ENCODE measurements at places on chromosomes 2 and 18.

DNA sequence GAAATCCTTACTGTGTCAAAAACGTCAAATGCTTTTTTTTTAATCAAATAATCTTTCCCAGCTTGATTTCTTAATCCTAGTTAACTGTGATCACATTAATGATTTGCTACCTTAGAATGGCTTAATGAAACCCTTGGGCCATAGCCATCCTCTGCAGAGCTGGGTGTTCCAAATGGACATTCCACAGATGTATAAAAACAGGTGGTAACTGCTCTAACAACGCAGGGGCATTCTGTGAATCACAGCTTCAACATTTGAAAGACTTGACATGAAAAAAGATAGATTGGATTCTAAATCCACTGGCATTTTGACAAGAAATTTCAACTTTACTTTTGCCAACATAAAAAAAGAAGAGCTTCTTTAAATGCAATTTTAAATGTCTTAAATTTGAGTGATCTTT lies 69.8 kb upstream of the RASGRP3 start:
- peak; percentile 48 for DNase-seq

DNA sequence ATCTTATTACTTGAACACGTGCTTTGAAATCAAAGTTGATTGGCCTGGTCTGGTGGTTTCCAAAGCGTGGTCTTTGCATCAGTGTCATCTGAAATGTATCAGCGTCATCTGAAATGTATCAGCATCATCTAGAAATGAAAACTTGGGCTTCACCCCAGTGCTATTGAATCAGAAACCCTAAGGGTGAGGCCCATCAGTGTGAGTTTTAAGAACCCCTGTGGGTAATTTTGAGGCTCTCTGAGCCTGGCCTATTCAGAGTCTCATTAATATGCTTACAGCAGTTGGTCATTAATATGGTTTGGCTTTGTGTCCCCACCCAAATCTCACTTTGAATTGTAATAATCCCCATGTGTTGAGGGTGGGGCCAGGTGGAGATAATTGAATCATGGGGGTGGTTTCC lies 85.2 kb downstream of the NYAP2 start:
- no peak for DNase-seq

GRCh38 chr18:1017227-1018058 lies 112.8 kb downstream of the ADCYAP1 start:
- DNase-seq, result no peak

GRCh38 chr18:70489986-70490933 lies 201.4 kb downstream of the SOCS6 start:
- DNase-seq, result peak; percentile 66

DNA sequence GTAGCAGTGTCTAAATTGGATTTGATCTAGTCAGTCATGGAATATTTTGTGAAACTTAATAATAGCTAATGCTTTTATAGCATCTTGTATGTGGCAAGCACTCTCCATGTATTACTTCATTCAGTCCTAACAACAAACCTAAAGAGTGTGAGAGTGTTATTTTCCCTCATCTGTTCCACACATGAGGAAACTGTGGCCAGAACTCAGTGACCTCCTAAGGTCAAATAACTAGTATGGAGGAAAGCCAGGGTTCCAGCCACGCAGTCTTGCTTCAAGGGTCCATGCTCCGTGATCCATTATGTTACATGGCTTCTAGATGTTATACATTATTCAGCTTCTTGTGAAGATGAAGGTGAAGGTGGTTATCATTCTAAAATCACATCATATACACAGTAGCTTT lies 45.5 kb downstream of the TWSG1 start:
- DNase-seq, result peak; percentile 65

DNA sequence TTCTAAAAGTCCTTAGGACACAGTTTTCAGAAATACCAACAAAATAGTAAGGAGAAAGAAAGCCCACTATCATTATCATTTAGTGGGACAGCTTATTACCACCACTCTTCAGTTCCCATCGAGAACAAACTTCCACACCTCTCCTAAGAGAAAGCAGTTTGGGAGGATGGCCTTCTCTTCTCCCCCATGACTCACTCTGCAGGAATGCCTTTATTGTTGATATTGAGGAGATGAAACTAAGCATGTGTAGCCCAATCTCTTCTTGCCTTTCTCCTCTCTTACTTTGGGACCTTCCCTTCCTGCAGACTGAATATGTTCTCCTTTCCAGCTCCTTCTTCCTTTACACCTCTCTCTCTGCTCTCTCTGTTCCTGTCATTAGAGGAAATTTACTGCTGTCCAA lies 30.0 kb upstream of the ERMN start:
- peak; percentile 4 for DNase-seq

- DNase-seq, result peak; percentile 51
These were observed 92.2 kb upstream of the ITGB6 start for GRCh38 chr2:160292225-160292624.

DNA sequence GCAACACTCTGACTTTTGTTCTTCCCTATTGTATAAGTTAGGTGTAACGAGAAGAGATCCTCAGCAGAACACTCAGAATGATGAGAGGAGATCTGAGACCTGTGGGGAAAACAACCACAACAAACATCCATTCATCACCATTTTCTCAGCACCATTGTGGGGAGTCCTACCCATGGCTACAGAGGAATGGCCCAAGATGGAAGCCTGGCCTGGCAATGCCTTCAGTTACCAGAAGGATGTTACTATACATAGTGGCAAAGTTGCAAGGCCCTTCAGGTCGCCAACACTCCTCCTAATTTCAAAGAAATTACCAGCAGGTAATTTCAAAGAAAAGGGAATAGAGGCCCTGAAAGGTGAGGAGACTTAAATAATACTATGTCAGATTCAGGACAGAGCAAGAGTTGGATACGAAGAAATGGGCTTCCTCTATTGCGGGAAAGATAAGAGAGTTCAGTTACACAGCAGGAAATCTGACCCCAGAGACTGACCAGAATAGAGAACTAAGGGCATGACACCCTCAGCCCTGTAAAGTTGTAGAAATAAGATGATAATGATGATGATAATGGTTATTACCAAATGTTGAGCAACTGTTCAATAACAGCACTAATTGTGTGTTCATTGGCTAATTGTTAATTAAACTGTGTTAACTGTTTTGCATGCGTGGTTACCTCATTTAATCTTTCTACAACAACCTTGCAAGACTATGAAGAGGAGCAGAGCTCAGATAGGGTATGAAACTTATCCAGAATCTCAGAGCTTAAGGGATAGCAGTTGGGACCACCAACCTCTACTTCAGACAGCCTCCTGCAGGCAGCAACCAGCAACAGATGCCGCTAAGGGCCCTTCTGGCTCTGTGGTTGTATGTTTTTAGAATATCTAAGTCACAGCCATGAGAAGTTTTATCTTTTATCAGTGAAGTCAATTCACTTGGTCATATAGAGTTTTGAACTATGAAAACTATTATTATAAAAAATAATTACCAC lies 37.5 kb downstream of the DHRS9 start:
- DNase-seq, result no peak

DNA sequence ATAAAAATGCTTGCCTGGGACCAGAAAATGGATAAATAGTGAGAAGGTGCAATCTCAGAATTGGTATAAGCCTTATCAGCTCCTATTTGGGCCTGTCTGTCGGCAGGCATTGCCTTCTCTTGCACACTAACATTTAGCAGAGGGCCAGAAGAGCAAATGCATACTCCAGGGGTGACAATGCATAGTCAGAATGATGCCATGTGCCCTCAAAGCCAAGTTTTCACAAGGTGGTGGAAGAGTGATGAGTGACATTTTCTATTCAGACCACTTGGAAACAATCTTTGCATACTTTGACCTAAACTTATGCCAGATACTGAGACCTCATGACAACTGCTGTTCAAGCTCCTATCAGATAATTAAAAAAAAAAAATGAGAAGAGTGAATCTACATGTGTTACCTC lies 276.3 kb downstream of the SETBP1 start:
- no peak for DNase-seq

- peak; percentile 97 for DNase-seq
These were observed 335.3 kb downstream of the PTPRM start for GRCh38 chr18:7902399-7902839.

DNA sequence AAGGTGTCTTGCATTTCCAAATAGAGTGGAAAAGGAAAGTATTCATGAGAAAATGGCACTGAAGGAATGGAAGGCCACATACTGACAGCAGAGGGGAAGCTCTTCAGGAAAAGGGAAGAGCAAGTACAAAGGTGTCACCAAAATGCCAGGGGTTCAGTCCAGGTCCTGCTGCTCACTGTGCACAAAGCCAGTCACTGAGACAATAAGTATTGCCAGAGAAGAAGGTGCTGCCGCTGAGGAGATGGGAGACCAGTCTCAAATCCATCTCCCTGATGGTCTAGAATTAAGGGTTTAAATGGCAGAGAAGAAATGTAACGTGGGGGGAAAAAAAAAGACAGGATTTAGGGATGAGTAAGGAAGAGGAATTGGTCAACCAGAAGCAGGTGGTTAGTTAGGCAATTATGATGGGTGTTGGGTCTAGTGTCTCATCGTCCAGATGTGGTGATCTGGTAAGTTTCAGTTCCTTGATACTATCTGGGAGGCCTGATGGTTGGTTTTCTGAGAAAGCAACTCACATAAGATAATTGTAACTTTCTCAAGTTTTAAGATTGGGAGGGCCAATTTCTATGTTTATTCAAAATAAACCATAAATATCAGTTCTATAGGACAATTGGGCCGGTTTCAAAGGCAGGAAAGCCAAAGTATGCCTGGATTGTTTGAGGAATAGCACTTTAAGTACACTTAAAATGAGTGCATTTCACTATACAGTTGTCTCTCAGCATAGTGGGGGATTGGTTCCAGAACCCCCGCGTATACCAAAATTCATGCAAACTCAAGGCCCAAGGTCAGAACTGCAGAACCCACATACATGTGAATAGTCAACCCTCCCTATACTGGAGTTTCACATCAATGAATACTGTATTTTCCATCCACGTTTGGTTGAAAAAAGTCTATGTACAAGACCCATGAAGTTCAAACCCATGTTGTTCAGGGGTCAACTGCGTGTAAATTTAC lies 109.1 kb upstream of the DNAJC10 start:
- DNase-seq, result no peak

GRCh38 chr2:195414537-195415100 lies 242.4 kb upstream of the SLC39A10 start:
- no peak for DNase-seq

DNA sequence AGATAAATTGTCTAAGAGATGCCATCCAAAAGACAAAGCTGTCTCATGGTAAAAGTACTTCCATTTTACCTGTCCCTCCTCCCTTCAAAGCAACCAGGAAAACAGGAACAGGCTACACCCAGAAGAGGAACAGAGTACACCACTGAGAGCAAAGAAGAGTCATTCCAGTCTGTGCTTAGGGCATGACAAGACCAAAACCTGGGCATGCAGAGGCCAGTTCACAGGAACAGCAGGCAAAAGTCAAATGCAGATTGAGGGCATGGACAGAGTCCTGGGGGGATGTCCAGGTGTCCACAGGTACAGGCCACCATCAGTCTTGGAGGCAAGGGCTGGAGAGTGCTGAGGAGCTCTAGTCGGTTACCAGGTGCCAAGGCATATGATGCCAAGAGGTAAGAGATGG lies 23.7 kb downstream of the PLEK start:
- no peak for DNase-seq

GRCh38 chr2:101473911-101474701 lies 806 bp downstream of the RFX8 start:
- DNase-seq, result peak; percentile 55

DNA sequence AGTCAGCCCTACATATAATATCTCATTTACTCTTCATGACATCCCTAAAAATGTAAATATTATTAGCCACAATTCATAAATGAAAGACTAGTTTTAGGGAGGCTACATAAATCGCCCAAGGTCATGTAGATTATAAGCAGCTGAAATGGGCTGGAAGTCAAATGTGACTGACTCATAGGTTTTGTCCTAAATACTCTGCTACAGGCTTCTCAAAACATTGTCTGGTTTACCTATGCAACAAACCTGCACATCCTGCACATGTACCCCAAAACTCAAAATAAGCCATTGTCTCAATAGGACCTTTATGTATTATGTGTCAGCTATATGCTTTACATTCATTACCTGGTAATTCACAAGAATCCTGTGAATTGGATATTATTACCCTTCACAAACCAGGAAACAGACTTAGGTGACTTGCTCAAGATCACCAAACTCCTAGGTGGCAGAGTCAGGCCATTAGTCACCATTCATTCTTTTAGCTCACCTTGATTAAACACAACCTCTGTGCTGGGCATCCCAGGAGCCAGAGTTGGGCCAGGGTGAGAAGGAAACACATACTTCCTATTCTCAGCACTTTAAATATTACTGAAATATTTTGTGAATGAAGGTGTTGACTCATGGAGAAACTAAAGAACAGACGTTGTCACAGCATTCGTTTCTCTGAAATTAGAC lies 69.4 kb upstream of the CPO start:
- peak; percentile 6 for DNase-seq

GRCh38 chr2:101307950-101308431 lies 510 bp downstream of the RNF149 start:
- DNase-seq, result peak; percentile 17

DNA sequence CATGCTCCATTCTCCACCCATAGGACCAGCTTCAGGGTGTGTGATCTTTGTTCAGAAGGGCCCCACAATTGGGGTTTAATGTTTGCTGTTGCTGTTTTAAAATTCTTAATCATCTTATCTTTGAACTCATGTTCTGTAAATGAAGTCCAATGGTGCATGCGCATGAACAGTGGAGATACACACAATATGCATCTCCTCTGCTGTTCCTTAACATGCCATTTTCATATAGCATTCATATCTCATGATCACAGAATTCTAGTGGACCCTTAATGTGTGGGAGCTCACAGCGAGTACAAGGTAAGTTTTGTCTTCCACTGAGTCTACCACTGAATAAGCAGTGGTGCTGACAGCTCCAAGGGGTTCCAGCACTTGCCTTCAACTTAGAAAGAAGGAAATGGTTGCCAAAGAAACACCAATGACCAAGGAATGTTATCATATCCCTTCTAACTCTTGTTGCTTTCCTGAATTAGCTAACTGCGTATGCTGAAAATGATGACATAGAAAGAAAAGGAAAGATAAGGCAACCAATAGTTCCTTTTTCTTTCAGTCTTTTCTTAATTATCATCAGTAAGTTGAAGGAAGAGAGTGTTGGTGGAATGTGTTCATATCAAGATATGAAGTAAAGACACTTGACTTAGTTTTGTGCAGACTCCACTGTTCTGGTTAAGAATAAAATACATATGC lies 258.9 kb upstream of the FBXO11 start:
- no peak for DNase-seq

DNA sequence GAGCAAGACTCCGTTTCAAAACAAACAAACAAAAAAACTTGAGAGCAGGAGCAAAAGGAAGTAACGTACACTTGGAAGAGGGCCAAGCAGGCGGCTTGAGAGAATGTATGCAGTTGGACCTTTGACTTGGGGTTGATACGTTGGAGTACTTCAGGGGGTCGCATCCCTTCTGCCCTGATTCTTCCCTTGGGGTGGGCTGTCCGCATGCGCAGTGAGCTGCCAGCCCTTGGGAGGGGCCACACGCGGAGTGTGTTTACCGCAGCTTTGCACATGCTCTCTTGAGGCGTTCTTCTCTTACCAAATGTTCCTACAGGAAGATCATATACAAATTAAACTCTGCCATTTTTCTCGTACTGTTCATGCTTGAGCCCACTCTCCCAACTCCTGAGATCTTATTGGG lies 38.1 kb upstream of the SOCS6 start:
- no peak for DNase-seq
